ENCODE measurements at places on chromosomes 3 and 15. TPM values are rescaled to one million over a fixed set of nuclear protein-coding genes. Genes with fewer than 3 reads are reported as not detected.

GRCh38 chr3:23385327-23385726, 182.2 kb downstream of the UBE2E2 start:
- no peak for DNase-seq

- DNase-seq: no peak
These were observed 22.2 kb upstream of the IGDCC3 start for GRCh38 chr15:65399997-65400396.

- DNase-seq: no peak
These were observed 34.7 kb downstream of the TMEM158 start for GRCh38 chr3:45191424-45191823.

- DNase-seq: no peak
These were observed 245.1 kb upstream of the LRTM1 start for GRCh38 chr3:55172913-55173312.

- DNase-seq: no peak
These were observed 150.3 kb upstream of the MCTP2 start for GRCh38 chr15:94080989-94081605.

DNA sequence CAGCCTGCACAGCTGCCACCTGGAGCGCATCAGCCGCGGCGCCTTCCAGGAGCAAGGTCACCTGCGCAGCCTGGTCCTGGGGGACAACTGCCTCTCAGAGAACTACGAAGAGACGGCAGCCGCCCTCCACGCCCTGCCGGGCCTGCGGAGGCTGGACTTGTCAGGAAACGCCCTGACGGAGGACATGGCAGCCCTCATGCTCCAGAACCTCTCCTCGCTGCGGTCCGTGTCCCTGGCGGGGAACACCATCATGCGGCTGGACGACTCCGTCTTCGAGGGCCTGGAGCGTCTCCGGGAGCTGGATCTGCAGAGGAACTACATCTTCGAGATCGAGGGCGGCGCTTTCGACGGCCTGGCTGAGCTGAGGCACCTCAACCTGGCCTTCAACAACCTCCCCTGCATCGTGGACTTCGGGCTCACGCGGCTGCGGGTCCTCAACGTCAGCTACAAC, 20.4 kb downstream of the NRROS start:
- DNase-seq: no peak

RPL32 gene
- total RNA-seq: 2,113 TPM

SLC22A13 gene
- 0.37 TPM for total RNA-seq
